ENCODE measurements at places on chromosomes 6 and 20.

DNA sequence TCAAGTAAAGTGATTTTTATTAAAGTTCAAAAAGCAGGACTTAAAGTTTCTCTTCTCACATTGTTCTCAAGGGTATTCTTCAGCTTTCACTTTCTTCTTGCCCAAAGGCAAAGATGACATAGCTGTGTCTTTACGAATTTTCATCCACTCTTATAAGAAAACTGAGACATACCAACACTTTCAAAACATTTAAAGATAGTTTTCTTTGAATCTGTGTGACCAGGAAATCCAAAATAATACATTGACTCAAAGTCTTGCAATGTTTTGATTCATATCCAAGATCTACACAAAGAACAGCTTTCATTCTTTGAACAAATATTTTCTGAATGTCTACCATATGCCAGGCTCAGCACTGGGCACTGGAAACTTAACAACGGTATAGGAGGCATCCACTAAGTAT lies 117.9 kb downstream of the SIM1 start:
- no peak for DNase-seq

DNA sequence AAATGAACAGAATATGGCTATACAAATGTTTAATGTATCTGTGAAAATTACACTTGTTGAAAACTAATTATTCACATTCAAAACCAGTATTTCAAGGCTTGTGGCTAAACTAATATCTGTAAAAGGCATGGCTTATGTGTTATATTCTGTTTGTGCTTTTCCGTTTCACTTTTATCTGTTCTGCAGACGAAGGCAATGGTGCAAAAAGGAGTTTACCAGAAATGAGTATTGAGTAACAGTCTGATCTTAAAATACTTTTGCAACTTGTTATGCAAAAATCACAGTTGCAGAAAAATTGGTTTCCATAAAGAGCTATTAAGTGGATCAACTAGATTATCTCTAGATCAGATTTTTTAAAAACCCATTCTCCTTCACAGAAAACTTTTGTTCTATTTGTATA lies 9.4 kb upstream of the STX11 start:
- DNase-seq = no peak

DNA sequence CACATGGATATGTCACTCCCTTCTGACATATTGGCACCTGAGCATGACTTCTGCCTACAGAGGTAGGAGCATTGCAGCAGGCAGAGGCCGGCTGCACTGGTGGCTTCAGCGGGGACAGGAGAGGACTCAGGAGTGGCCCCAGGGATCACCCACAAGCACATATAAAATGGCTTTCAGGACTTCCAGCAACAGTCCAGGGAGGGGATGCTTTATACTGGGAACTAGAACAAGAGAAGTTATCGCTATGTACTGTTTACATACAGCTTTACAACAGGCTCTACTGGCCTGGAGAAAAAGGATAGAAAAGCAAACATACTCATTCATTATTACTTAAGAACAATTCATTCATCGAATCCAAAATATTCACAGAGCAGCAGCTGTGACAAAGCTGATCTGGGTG lies 337.8 kb downstream of the THBS2 start:
- no peak for DNase-seq

- no peak for DNase-seq
These were observed 50.0 kb upstream of the FOXO3 start for GRCh38 chr6:108510461-108511319.

DNA sequence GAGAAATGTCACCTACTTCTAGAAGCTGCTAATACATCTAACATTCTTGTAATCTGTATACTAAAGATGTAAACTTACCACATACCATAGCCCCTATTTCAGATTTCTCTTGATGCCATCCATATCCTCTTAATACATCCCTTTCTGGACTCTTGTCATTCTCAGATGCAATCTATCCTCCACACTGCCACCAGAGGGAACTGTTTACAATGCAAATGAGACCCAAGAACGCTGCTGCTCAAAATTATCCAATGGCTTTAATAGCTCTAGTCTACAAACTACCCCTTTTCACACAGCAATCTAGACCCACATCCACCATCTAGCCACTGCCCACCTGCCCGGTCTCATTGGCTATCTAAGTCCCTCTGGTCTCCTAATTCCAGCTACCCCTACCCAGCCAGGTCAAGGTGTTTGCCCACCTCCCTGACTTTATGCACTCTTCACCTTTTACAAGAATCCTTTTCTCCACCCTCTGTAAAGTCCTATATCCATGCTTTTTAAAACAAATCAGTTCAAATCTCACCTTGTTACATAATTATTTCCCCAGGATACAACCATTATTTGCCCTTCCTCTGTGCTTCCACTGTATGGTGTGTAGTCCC lies 14.8 kb downstream of the FAXC start:
- no peak for DNase-seq

- DNase-seq = no peak
These were observed 245 bp downstream of the SRC start for GRCh38 chr20:37346236-37346534.

DNA sequence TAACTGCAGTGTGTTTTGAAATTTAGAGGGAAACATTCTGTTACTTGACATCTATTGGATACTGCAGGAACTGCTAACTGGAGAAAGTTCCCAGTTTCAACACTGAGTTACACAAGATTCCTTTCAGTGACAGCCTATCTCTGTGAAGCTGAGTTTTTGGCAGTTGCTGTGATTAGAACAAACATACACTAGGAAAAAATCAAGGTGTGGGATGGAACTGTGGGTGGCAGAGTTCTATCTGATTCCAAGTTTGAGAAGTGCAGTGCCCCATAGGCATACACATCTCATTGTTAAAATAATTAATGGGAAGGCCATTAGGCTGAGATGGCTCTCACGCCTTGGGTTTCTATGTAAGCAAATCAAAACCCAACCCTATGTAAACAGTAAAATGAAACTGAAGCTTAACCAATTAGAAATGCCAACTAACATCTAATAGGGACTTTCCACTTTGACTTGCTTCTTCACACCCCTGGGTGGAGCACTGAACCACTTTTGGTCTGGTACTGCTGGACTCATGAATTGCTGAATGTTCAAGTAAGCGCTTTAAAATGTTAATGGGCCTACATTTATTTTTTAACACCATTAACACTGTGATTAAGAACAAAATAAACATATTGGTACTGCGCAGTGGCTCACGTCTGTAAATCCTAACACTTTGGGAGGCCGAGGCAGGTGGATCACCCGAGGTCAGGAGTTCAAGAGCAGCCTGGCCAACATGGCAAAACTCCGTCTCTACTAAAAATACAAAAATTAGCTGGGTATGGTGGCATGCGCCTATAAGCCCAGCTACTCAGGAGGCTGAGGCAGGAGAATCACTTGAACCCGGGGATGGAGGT lies 55.2 kb upstream of the TBC1D7 start:
- no peak for DNase-seq

DNA sequence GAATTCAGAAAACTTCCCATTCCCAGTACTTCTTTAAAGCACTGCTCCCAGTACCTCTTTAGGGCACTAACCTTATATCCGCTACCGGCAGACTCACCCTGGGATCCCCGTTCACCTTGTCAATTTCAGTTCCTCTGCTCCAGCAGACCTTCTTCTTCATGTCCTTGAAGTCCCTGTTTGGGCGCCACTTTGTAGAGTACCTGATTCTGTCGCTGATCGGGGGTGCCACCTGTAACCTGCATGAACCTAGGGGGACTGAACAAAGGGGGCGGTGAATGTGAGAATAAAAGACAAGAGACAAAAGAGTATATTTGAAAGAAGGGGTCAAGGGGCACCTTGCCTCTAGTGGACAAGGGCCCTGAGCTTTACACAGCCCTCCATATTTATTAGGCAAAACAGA lies 4.9 kb upstream of the GINS1 start:
- no peak for DNase-seq

GRCh38 chr6:85464722-85465150 lies 14.9 kb downstream of the NT5E start:
- peak; percentile 30 for DNase-seq

DNA sequence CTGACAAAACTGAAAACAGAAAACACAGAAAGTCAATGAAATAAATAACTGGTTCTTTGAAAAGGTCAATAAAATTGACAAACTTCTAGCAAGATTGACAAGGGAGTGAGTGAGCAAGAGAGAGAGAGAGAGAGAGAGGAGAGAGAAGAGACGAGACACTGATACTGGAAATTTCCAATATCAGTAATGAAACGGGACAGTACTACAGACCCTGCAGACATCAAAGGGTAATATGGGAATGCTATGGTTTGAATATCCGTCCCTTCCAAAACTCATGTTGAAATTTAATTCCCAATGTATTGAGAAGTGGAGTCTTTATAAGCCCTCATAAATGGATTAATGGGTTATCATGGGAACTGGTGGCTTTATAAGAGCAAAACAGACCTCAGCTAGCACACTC lies 3.8 kb downstream of the TTI1 start:
- no peak for DNase-seq

DNA sequence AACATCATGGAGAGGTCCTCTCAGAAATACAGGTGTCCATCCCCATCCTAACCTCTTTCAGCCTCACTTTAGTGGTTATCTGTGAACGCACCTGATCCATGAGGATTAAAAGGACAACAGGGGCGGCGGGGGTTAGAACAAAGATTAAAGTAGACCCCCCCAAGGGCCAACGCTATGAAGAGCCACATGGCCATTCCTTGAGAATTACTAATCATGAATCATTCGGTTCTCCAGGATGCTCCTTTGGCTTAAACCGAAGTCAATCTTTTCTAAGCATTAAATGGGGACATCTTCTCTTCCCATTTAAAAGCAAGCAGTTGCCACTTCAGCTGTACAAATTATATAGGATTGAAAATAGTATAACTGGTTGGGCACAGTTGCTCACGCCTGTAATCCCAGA lies 212.4 kb downstream of the GMPR start:
- no peak for DNase-seq

DNA sequence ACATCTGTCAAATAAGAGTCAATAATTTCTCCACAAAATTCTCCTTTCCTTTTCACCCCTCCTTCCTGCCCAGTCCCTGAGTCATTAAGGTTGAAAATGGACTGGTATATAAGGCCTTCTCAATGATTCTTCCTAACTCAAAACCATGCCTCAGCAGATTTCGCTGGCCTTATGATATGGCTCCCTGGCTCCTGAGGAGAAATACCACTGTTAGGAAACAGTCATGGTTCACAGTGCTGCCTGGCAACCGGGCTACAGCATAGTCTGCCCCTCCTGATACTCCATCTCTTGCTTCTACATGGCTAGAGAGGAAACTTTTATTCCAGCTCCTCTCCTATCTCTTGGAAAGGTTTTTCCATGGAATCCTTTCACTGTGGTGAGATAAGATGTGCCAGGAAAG lies 4.7 kb downstream of the UBE2J1 start:
- DNase-seq = no peak

DNA sequence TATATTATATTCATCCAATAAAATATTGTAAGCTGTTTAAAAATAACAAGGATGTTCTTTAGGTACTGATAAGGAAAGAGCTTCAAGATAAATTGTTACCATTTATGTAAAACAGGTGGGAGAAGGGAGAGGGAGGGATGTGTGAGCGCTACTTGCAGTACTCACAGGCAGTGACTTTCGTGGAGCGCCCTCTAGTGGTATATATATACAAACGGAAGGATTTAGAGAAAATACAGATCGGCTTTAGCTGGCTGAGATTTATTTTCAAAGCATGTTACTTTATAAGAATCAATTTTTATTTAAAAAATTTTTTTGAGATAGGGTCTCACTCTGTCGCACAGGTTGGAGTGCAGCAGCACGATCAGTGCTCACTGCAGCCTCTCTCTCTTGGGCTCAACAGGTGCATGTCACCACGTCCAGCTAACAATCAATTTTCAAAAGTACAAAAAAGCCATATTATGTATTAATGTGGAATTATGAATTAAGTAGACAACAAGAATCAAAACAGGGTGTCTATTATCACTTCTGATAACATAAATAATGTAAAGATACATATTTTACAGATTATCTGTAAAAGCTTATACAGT lies 3.3 kb upstream of the MOG start:
- no peak for DNase-seq

- no peak for DNase-seq
These were observed 734 bp downstream of the TPBG start for GRCh38 chr6:82364087-82365015.

GRCh38 chr6:169619650-169620049 lies 82.2 kb downstream of the WDR27 start:
- DNase-seq = no peak

DNA sequence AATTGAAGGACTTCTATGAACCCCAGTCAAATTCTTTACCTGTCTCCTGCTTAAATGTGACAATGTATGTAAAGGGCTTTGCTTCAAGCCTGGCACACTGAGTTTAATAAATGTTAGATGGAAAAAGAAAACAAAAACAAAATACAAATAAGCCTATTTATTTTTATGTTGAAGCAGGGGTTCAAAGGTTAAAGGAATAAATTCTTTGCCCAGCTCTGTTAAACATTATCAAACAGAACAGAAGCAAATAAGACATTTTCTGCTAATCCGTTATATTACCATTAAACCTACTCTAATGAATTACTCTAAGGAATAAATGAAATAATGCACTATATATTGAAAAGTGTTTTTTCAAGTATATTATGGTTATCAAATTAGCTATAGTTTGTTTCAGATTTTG lies 182.5 kb upstream of the CEP162 start:
- DNase-seq = no peak

DNA sequence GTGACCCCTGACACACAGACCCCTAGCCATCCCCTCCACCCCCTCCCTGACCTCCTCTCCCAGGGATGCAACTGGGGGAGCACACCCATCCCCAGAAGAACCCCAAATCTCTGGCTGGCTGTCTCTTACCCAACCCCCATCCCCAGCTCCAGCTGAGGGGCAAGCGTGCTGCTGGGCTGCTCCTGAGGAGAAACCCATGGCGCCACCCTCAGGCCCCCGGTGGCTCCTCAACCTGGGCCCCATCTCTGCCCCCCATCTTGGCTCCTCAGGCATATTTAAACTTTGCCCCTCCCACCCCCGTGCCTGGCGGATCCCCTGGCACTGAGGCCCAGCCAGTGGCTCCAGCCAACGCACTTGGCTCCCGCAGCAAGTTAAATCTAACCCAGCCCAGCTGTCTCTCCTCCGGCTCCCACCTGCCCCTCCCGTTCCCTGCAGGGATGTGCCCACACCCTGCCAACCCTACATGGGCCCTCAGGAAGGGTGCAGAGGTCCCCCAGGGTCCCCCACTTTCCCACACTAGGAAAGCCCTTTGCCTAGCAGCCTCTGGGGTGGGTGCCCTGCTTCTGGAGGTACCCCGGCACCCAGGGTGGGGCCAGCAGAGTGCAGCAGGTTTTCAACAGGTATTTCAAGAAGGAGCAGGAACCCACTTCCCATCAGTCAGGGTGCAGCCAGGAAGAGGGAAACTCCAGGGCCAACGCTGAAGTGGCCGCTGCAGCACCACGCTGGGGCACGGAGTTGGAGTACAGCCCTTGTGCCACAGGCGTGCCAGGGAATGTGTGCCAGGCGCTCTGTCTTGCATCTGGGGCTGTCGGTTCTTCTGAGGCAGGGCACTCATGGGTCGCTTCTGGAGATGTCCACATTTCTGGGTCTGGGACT lies 5.3 kb upstream of the OSBPL2 start:
- no peak for DNase-seq

DNA sequence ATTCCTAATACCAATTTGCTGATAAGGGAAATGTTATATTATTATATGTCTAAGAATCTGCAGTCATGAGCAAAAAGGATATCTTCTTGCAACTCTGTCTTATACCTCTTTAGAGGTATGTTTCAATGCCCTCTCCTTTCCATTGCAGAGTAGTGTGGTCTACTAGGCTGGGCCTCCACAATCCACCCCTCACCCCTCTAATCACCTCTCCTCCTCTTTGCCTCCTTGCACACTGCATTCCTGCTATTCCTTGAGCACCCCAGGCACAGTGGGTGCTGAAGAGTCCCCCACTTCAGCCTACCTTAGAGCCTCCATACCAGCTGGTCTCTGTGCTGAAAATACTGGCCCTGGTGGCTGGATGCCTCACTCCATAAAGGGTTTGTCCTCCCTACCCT lies 26.9 kb downstream of the ARMC2 start:
- DNase-seq = no peak
